ENCODE measurements at places on chromosomes 2 and 18.

GRCh38 chr2:58800881-58801280 is 559.8 kb upstream of the FANCL start:
- no peak for DNase-seq

DNA sequence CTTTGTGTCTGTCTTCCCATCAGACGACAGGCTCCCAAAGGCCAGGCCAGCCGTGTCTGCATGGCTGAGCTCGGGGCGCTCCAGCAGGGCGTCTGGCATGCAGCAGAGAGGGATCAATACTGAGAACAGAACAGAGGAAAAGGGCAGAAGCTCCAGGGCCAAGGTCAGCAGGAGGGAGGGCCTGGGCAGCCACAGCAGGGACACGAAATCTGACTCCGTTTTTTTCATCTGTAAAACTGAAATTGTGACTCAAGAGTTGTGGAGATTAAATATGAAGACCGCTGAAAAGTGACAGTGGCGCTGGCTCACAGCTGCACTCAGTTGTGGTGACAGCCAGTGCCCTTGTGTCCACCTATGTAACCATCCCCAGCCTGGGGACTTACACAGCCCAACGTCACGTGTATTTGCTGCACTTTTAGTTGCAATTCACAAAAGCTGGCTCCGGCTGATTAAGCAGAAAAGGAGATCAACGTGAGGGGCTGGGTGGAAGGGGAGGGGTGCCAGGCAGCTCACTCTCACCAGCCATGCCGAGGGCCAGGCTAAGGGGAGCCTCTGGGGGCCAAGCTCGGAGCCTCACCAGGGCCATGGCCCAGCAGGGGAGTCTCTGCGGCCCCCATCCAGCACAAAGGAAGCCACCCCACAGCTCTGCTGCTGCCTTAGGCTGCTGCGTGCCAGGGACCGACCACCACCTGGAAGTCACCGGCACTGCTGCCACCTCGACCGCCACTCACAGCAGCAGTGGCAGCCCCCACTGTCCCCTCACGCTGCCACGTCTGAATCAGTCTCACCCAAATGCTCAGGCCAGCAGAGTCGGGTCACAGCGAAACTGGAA is 74.7 kb downstream of the EIPR1 start:
- DNase-seq: no peak

GRCh38 chr2:69518841-69519240 is 81.6 kb upstream of the NFU1 start:
- no peak for DNase-seq

GRCh38 chr2:240252872-240253511 is 112.5 kb upstream of the OTOS start:
- DNase-seq: no peak

DNA sequence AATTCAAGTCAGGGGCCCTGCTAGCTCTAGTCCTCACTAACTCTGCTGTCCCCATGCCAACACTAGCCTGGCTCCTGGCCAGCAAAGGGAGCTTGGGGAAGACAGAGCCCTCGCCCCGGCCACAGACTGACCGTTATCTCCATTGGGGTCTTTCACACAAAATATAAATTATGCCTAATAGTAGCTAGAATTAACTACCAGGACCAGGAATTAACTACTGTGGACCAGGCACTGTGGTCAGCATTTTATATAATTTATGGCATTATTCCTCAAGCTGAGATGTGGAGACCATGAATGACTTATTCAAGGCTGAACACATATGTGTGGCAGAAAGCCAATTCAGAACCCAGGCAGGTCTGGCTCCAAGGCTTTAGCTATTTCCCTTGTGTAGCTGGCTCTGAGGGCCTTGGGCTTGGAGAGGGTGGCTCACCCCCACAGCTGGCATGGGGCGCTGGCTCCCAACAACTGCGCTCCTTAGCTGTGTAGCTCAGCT is 49.2 kb downstream of the CELF4 start:
- no peak for DNase-seq

- DNase-seq: no peak
Observed at GRCh38 chr2:46375566-46376125, 78.4 kb downstream of the EPAS1 start.

- DNase-seq: no peak
Observed at GRCh38 chr2:223908304-223908998, 36.7 kb downstream of the WDFY1 start.

DNA sequence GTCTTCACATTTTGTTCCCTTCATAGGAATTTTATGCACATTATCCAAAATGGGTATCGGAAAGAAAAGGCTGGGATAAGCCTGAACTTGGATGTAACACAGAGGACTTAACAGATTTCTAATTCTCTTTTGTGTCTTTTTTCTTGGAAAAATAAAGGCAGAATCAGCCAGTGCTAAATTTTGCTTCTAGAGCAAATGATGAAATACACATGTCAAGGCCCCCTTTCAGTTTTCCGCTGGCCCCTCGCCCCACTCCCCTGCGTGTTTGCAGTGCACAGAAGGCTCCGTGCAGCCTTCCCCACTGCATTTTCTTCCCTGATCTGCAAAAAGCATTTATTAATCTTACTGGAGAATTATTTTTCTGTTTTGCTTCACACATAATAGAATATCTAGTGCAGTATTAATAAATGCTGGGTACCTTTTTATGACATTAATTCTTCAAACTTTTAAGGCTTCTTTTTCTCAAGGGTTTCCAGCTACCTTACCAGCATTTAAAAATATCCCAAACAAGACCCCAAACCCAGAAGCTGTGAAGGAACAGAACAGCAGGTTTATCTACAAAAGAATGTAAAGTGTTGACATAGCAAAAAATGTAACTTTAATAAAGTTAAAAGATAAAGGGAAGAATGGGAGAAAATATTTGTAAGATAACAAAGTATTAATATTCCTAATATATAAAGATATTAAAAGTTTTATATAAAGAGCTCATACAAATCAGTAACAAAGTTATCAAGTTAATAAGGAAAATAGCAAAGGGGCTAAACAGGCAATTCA is 81.3 kb upstream of the SPTBN1 start:
- DNase-seq: no peak

- DNase-seq: peak; percentile 1
Observed at GRCh38 chr18:50429207-50429948, 54.5 kb downstream of the SKA1 start.

GRCh38 chr2:224145751-224146355 is 106.8 kb upstream of the SERPINE2 start:
- DNase-seq: no peak

DNA sequence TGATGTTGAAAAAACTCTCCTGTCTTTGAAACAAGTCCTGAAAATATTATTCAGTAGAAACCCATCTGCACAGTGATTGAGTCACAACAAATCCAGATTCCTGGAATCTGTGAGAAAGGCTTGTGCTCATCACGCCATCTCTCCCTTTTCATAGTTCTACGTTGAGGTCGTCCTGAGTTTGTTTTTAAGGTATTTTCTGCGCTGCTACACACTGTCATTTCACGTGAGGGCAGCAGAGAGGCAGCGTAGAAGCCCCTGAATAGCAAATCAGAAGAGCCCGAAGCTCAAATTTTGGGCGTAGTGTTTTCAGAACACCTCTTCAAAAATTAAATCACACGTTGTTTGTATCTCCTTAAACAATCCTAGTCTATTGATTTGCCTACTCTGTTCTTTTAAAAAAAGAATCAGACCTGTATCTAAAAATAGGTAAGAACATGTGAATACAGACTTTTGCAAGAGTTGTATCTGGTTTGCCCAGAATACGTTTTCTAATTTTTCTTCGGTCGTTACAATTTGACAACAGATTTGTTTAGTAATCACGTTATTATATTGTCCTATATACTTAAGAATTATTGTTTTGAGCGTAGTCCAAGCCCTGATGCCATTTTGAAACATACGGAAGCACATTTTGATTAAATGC is 61.6 kb upstream of the SLC38A11 start:
- DNase-seq: no peak

- DNase-seq: no peak
Observed at GRCh38 chr2:46068636-46069035, 228.6 kb upstream of the EPAS1 start.

DNA sequence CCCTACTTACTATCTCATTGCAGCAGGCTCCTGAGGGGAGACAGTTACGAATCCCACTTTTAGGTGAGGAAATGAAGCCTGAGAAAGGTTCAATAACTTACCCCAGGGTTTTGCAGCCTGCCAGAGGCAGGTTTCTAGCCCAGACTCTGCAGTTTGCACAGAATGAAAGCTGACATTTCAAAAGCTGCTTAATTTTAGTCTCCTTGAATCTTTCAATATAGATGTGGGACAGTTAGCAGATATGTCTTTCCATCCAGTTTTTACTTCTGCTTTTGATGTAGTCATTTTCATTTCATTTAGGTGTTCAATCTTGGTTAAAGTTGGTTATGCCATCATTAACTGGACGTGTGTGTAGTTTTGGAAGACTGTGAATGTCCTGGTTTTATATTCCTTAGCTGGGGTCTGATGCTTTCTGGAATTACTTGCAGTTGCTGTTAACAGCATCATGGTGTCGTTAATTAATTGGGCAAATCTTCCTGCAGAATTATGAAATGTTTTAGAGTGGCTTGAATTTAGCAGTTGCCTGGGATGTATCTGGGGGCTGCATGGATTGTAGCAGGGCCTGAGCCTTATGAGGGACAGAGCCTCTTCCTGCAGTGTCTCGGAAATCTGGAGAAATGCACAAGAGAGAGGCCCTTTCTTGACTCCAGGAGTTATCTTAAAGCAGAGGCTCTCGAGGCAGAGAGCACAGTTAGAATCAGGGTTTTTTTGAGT is 100.8 kb downstream of the ZNF532 start:
- no peak for DNase-seq

GRCh38 chr2:28165087-28165635 is 227.5 kb upstream of the FOSL2 start:
- DNase-seq: no peak

Measured in C1 segment of cervical spinal cord (tissue), 14 donors.